ENCODE measurements at places on chromosomes 13 and 19. TPM values are rescaled to one million over a fixed set of nuclear protein-coding genes. Genes with fewer than 3 reads are reported as not detected.

Gene CD22
- 0.20 TPM for total RNA-seq

Gene ZNF85
- 19.7 TPM for total RNA-seq

Gene KCNN4
- 71.6 TPM for total RNA-seq

Gene ZSCAN1
- total RNA-seq: not detected

Gene FFAR1
- total RNA-seq: not detected

Gene SEMA6B
- total RNA-seq: 1.1 TPM

Gene FAM216B
- not detected for total RNA-seq

Gene SHC2
- not detected for total RNA-seq

Data from RPMI7951 (cell line).